ENCODE measurements at places on chromosomes 5 and 9. TPM values are rescaled to one million over a fixed set of nuclear protein-coding genes. Genes with fewer than 3 reads are reported as not detected.

DNA sequence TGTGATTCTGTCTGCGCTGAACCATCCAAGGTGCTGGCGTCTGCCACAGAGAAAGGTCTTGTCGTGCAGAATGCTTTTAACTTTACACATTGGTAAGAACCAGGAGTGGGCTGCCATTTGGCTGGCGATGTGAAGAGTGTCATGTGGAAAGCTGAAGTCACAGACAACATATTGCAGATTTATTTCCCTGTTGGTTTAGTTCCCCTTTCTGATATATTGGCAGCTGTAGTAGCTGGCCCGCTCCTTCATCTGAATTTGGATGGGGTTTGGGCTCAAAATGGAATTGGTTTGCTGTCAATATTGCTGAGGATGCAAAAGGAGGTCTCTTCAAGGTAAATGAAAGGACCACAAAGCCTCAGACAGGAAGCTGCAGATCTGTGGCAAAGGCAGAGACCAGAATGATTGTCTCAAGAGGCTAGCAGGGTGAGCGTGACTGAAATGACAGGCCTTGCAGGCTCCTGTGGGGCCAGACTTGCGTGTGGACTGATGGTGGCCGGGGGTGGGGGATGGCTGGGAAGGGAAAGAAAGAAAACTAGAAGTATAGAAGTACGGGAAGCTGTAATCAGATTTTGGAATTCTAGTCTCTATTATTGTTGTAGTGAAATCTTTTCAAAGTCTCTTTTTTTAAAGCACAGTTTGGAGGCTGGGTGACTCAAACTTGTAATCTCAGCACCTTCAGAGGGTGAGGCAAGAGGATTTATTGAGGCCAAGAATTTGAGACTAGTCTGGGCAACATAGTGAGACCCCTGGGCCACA lies 25.1 kb upstream of the CD180 start:
- no peak for DNase-seq

The OBP2B gene
- not detected for polyA plus RNA-seq

The TEK gene
- polyA plus RNA-seq: 0.01 TPM

The GRXCR2 gene
- polyA plus RNA-seq: 0.03 TPM

- DNase-seq: no peak
These were observed 678 bp upstream of the KIF12 start for GRCh38 chr9:114099669-114100270.

- no peak for DNase-seq
These were observed 22.2 kb downstream of the ERAP1 start for GRCh38 chr5:96785326-96786109.

- no peak for DNase-seq
These were observed 289.6 kb downstream of the KIF4B start for GRCh38 chr5:155303120-155303519.

The PFN3 gene
- polyA plus RNA-seq: not detected

- DNase-seq: no peak
These were observed 108.6 kb upstream of the SPOCK1 start for GRCh38 chr5:137607771-137608170.

DNA sequence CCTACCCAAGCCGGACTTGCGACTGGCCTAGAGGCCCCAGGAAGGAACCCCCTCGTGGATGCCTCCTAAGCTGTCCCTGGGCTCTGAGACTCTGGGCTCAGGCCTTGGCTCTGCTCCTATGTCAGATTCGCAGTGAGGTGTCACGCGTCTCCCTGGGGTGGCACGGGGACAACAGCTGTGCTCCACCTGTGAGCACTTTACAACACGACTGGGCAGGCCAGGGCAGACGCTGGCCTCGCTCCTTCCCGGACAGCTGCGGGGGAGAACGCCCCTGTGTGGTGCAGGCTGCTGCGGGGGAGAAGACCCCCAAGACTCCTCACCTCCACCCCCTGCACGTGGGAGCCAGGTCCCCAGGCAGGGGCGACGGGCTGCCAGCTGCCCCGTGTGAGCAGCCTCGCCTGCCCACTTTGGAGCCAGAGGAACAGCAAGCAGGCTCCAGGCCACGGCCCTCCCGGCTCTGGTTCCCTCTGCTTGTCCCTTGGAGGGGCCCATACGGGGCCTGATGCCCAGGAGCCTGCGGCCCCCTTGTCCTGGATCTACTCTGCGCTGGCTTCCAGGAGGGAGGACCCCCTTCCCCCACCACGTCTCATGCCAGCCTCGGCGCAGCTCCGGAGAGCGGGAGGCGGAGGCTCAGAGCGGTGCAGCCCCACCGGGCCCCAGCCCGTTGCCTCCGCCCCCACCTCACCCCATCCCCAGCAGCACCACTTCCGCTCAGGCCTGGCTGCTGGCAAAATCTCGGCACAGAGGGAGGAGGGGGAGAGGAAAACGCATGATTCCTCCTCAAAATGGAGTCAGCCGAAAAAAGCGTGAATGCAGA lies 36.0 kb downstream of the SARDH start:
- DNase-seq: no peak

The PRRX2 gene
- polyA plus RNA-seq: not detected

DNA sequence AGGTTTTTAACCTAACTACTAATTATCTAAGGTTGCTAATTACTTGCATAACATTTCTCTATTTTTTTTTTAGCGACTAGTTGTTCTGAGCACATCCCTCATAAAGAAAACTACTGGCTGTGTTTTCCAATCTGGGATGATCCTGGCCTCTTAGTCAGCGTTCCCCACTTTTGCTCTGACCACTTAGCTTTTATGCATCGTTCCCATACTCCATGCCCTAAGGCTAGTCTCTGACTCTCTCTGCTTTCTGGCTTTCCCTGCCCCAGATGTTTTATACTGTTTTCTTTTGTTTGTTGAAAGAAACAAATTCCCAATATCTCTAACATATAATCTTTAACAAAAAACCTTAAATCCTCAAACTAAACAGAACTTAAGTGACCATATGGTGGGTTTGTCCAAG lies 217.9 kb downstream of the SPATA31D1 start:
- DNase-seq: peak; percentile 17

The CCDC171 gene
- 0.46 TPM for polyA plus RNA-seq

DNA sequence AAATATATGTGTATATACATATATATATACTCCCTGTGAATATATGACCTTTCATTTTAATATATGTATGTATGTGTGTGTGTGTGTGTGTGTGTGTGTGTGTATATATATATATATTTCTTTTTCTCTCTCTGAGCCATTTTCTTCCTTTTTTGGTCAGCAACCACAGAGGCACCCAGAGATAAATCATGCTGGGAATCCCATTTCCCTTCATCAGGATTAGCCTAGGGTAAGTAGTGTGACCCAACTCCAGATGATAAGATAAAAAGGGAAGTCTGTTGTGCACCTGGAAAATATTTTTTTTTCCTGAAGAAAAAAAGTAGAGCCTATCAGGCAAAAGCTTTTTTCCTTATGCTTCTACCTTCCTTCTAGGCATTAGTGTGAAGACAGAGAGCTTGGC lies 25.4 kb upstream of the SUB1 start:
- DNase-seq: no peak

- no peak for DNase-seq
These were observed 75.1 kb downstream of the SH3GL2 start for GRCh38 chr9:17653947-17654465.

- peak; percentile 35 for DNase-seq
These were observed 516.6 kb downstream of the RAB3C start for GRCh38 chr5:59099270-59099994.

- no peak for DNase-seq
These were observed 3.3 kb downstream of the ANKS6 start for GRCh38 chr9:98793031-98793430.

- no peak for DNase-seq
These were observed 148.9 kb downstream of the GCNT1 start for GRCh38 chr9:76607730-76608436.

GRCh38 chr9:114928136-114928535 lies 2.3 kb downstream of the TNFSF8 start:
- no peak for DNase-seq

The LCN15 gene
- not detected for polyA plus RNA-seq

DNA sequence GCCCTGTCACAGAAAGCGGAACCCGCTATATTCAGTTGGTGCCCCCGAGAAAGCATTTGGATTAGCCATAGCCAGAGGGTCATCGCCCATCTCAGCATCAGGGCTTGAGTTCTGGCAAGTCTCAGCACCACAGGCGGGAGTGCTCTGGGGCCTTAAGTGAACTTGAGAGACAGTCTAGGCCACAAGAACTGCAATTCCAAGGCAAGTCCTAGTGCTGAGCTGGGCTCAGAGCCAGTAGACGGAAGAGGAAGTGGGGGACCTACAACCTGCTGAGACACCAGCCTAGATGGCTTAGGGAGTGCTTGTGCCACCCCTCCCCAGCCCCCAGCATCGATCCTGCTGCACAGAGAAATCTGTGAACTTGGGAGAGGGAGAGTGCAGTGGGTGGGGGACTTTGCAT lies 594.9 kb downstream of the CCDC171 start:
- no peak for DNase-seq

DNA sequence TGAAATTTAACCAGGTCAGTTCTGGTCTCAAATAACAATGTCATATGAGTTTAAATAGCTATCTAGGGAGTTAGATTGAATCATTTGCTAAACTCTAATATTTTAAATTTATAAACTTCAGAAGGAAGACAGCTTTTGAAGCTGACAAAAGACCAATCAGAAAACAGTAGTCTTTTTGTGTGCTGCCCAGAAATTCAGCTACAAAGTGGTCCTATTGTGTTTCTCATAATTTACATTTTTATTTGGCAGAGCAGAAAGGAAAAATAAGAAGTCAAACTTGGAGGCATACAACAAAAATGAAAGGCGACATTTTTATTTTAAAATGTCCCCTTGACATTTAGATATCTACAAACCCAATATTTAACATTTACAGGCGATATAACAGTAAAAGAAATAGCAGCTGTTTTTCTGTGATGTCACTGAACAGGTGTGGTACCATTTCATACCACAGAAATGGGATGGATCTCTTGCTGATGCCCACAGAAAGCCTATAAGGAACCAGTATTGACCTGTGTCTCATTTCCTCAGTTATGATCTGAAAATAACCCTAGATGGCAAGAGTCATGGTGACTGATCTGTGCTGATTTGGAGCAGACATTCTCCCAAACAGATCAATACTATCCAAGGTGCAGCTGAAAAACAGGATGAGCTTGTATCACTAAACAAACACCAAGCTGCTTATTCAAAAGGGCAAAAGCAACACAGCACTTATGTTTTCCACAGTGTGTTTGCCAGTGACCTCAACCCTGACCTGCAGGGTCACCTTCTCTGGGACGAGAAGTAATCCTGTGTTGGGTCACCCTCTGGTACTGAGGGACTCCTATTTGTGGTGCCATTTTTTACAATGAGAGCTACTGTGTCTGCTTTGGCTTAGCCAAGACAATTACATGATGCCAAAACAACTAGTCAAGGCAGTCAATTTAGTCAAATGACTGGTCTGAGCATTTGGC lies 3.6 kb upstream of the FST start:
- no peak for DNase-seq

The SLC36A2 gene
- polyA plus RNA-seq: not detected

All from keratinocyte (primary cell).